ENCODE measurements at places on chromosomes 3 and 15.

DNA sequence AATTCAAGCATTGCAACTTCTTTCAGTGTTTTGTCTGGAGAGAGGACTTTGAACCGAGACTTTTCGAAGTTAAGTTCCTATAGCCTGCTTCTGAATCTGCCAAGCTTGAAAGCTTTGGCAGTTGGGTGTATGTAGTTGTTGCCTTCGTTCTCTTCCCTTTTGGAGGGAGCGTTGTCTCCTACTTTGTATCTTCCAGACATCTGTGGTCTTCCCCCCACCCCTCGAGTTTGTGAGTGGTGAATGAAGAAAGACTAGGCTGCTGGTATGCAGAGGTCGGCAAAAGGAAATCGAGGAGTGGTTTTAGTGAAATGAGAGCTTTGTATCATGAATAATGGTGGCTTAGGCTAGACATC, 1.3 kb downstream of the CTNNB1 start:
- peak; percentile 13 for DNase-seq

DNA sequence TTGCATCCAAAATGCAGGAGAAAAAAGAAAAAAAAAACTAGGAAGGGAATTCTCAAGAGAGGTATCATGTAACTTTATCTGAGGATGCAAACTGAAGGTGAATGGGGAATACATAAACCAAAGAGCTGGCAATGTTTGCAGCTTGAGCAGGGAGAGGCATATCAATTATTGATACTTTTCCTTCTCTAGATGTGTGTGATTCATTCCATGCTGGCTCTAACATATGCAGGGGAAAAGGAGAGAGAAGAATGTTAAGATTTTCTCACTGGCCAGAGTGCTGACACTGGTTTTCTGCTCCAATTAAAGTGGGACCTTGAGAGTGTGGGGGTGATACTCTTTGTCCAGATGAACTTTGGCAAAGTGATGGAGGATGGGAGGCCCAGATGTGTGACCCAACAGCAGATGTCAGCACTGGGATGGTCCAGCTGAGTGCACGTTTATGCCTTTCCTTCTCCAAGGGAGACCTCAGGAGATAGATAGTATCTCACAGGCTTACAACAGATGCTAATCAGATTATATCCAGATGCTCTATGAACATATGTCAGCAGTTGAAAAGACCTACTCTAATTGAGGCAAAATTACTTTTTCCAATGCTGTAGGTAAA, 50.0 kb upstream of the PSMD6 start:
- no peak for DNase-seq

- DNase-seq: no peak
Observed at GRCh38 chr15:96245252-96245651, 85.2 kb upstream of the NR2F2 start.

DNA sequence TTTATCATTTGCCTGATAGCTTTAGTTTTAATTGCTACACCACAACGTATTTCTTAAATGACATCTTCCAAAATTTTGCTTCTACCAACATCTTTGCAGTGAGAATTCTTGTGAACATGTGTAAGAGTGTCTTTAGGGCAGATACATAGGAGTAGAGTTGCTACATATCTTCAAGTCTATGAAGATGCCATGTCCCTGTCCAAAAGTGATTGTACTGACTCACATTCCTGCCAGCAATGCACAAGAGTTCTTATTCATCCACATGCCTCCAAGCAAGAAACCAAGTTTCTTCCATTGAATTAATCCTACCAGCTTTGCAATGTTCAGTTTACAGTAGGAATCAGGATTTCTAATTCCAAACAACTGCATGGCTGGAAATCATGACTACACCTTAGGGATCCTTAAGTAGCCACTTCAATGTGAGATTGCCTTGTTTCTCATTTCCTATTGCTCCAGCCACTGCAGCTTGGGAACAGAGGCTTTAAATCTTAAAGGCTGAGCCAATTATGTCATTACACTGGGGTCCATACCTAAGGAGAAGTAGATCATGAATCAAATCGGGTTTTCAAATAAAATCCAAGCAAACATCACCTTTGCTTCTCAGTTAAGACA, 44.5 kb downstream of the BCL2L10 start:
- DNase-seq: no peak

- no peak for DNase-seq
Observed at GRCh38 chr3:44885618-44886017, 11.2 kb downstream of the TGM4 start.

- DNase-seq: no peak
Observed at GRCh38 chr3:10428406-10429091, 76.8 kb downstream of the ATP2B2 start.

GRCh38 chr15:89495638-89496145, 691 bp downstream of the RHCG start:
- DNase-seq: no peak

GRCh38 chr3:151213151-151213550, 10.1 kb upstream of the GPR171 start:
- DNase-seq: no peak

DNA sequence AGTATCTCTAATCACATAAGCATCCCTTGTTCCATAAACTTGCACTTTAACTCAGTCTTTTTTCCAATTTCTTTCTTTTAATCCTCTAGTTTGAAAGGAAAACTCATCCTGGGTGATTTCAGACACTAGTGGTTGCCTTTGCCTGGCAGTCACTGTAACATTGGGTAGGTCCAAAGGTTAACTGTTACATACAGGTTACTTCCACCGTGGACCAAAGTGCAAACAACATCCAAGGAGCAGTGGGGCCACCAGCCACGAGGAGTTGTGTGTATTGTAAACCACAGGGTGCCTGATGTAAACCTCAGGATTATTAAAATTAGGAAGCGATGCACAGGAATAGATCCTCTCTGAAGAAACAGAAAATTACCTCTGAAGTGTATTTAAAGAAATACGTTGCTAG, 75.0 kb downstream of the HCN4 start:
- DNase-seq: no peak

DNA sequence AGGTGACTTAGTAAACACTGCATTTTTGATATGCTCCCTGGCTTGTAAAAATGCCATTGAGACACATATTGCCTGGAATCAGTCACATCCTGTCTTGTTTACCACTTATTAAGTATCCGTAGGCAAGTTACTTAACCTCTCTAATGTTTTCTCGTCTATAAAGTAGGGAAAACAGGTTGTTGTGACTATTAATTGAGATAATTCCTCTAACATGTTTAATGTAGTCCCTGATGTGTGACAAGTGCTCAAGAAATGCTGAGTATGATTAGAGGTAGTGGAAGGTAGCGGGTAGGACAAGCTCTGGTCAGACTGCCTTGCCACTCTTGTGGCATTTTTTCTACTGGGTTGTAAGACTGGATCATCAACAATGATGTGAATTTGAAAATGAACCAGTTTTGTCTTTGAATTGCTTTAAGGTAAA, 54.1 kb downstream of the NFKBIZ start:
- DNase-seq: no peak

DNA sequence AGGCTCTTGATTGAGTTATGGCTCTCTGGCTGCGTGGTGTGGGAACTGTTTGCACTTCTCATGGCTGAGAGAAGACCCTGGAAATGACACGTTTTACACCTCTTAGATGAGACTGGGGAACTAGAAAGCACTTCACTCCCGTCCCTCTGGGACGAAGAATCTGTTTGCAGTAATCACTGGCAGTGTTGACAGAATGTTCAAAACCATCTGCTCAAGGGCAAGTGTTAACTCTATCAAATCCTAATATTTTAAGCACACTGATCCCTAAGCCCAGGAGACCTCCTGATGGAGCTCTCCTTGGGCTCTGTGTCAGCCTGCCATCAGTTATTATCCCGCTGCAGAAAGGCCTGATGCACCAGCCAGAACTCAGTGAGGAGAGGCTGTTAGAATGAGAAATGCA, 323.8 kb upstream of the DNAJC19 start:
- no peak for DNase-seq

DNA sequence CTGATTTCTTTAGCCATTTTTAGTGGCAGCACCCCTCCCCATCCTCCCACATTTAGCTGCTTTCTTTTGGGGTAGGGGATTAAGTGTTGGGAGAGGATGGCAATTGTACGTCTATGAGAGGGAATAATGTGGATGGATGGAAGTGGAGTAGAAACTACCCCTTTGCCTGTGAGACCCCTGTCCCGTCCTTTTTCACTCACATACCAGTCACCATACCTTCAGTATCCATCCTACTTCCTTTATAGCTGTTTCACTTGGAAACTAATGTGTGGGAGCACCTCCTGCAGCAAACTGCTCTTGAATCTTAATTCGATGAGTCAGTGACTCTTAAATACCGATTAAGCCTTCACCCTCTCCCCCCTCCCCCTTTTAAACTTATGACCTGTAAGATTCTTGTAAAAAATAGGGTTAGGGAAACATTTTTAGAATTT, 730 bp downstream of the SPRED1 start:
- DNase-seq: no peak

- no peak for DNase-seq
Observed at GRCh38 chr3:152047465-152047864, 174.0 kb downstream of the SUCNR1 start.

DNA sequence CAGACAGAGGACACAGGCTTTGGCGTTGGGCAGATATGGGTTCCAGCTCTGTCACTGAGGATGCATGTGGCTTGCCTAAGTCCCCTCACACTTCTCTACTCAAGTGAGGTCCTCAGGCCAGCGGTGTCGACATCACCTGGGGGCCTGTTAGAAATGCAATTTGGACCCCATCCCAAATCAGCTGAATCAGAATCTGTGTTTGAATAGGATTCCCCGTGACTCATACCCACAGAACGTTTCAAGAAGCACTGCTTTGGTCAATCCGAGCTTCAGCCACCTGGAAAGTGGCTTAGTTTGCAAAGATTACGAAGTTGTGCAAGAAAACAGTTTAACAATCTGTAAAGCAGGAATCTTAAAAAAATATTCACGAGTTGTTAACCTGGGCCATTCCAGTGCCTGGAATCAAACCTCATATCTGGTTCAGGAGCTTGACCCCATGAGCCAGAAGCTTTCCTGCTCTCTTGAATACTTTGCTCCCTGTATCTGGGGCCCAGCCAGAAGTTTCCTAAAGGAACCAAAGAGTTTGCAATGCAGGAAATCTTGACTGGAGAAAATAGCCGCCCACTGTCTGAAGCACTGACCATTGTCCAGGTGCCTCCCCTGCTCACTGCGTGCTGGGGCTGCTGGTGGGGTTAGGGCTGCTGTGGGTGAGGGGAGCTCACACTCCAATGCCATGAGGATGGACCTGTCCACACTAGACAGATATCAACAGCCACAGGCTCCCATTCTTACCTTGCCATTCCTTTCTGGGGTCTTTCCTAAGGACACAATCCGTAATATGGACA, 208.5 kb upstream of the LINGO1 start:
- no peak for DNase-seq

GRCh38 chr3:72004749-72005292, 219.9 kb upstream of the PROK2 start:
- DNase-seq: no peak

DNA sequence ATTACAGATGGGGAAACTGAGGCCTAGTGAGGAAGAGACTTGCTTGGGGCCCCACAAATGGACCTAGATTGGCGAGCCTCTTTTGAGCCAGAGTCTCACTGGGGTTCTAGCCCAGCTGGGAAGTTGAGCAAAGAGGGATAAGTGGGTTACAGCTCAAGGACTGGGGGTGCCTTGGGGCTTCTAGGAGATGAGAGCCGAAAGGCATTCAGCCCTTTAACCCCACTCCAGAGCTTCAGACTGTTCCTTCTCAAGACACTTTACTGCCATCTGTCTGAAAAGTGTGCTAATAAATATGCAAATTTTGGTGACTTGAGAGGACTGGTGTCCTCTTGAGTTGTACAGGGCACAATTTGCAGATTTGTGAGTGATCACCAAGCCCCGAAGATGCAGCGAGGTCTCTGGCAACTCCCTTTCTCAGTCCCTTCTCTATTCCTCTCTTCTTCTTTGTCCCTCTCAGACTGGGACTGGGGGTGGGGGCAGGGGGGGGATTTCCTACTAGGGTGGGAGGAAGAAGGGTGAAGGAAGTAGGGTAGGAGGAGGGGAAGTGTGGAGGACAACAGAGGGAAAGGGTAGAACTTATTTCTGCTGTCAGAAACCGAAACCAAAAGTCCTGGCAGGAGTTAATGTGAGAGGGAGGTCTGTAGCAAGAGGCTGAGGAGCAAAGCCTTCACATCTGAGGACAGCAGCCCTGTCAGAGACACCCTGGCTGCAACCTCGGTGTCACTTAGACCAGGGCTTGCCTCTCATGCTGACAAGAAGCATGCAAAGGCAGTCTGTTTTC, 16.2 kb upstream of the ANKDD1A start:
- peak; percentile 23 for DNase-seq

- DNase-seq: no peak
Observed at GRCh38 chr3:195612075-195612800, 28.5 kb upstream of the APOD start.

GRCh38 chr3:79255702-79256101, 512.1 kb downstream of the ROBO1 start:
- no peak for DNase-seq

- DNase-seq: no peak
Observed at GRCh38 chr15:69225355-69226022, 65.1 kb downstream of the GLCE start.

DNA sequence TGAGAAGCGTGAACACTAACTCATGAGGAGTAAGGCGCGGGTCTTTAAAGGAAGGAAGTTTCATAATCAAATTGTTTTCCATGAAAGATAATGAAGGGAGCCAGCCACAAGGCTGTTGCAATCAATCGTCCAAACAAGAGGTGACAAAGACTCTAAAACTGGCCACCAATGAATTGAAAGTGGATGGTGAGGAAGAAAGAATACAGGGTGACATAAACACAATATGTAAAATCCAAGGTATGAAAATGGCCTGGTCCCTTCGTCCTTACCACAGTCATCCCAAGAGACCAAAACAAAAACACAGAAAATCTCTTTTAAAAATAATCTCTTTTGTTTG, 12.0 kb downstream of the CD86 start:
- DNase-seq: no peak

GRCh38 chr15:57223345-57223744, 153.0 kb upstream of the CGNL1 start:
- DNase-seq: no peak

DNA sequence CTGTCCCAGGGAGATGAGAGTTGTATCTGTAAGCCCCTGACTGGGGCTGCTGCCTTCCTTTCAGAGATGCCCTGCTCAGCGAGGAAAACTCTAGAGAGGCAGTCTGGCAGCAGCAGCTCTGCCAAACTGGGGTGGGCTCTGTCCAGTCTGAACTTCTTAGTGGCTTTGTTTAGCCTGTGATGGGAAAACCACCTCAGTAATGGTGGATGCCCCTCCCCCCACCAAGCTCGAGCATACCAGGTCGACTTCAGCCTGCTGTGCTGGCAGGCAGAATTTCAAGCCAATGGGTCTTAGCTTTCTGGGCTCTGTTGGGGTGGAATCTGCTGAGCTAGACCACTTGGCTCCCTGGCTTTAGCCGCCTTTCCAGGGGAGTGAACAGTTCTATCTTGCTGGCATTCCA, 218.3 kb downstream of the TUSC7 start:
- DNase-seq: no peak

DNA sequence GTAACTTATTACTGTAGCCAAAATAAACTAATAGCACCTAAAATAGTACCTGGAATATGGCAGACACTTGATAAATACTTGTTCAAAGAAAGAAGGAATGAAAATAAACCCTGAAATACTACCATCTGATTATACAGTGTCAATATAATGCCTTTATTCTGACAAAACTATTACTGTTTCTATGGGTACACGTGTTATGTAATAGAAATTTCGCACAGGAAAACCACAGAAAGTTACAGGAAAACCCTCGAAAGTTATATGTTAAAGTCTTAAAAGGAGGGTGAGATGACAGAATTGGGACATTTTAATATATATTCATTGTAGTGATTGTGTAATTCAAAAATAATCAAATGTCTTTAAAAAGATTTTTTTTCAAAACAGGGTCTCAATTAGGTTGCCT, 28.8 kb downstream of the ETFA start:
- no peak for DNase-seq
